Mesothelial cell of epicardium (in vitro differentiated cells): ENCODE measurements at places on chromosomes 1 and 21. TPM values are rescaled to one million over a fixed set of nuclear protein-coding genes. Genes with fewer than 3 reads are reported as not detected.

The TFF2 gene
- not detected in 3 replicates for total RNA-seq

The FALEC gene
- 1.2 to 1.9 TPM (median 1.7 TPM) in 3 replicates for total RNA-seq

The CR1L gene
- total RNA-seq, result not detected in 3 replicates

The LY9 gene
- total RNA-seq, result not detected in 3 replicates

The SELENBP1 gene
- 51.1 to 58.5 TPM (median 53.3 TPM) in 3 replicates for total RNA-seq

The FABP3 gene
- total RNA-seq, result 4.5 to 6.7 TPM (median 4.6 TPM) in 3 replicates

The FAM163A gene
- total RNA-seq, result 10.1 to 10.2 TPM (median 10.1 TPM) in 3 replicates

The SPRR5 gene
- not detected in 3 replicates for total RNA-seq

The C2CD4D gene
- total RNA-seq, result 0.38 to 0.65 TPM (median 0.53 TPM) in 3 replicates

The UBASH3A gene
- total RNA-seq, result not detected in 3 replicates

The KRTAP20-1 gene
- total RNA-seq, result not detected in 3 replicates

The SLAMF7 gene
- not detected in 3 replicates for total RNA-seq

The TLR5 gene
- total RNA-seq, result 2.5 to 3.8 TPM (median 3.1 TPM) in 3 replicates

The CYP2J2 gene
- total RNA-seq, result 2.8 to 3.1 TPM (median 2.9 TPM) in 3 replicates

The PTGFR gene
- total RNA-seq, result 0.27 to 0.43 TPM (median 0.38 TPM) in 3 replicates

The HAO2 gene
- total RNA-seq, result 0.16 to 0.27 TPM in 2 of 3 replicates, not detected in the other

GRCh38 chr1:33680281-33680840 is 183.5 kb upstream of the HMGB4 start:
- H3K36me3 ChIP-seq, result no peaks in the 10 kb centered on the region
- H3K27me3 ChIP-seq, result peaks cover 28% of the 10 kb centered on the region
- no peaks in the 10 kb centered on the region for H3K4me1 ChIP-seq
- DNase-seq, result no peak
- H3K27ac ChIP-seq, result no peak overlapping the region
- no peak overlapping the region for H3K4me3 ChIP-seq

- H3K4me1 ChIP-seq, result no peaks in the 10 kb centered on the region
- peaks cover 1% of the 10 kb centered on the region for H3K27me3 ChIP-seq
- no peaks in the 10 kb centered on the region for H3K36me3 ChIP-seq
- H3K4me3 ChIP-seq, result no peak overlapping the region
- no peak overlapping the region for H3K27ac ChIP-seq
- DNase-seq, result peak; percentile 51
These were observed 3.2 kb downstream of the MYBPH start for GRCh38 chr1:203172184-203173010.

- H3K4me1 ChIP-seq, result peaks cover 15% of the 10 kb centered on the region
- no peak overlapping the region for H3K27ac ChIP-seq
These were observed 22.9 kb upstream of the VPS13D start for GRCh38 chr1:12206792-12207424.

DNA sequence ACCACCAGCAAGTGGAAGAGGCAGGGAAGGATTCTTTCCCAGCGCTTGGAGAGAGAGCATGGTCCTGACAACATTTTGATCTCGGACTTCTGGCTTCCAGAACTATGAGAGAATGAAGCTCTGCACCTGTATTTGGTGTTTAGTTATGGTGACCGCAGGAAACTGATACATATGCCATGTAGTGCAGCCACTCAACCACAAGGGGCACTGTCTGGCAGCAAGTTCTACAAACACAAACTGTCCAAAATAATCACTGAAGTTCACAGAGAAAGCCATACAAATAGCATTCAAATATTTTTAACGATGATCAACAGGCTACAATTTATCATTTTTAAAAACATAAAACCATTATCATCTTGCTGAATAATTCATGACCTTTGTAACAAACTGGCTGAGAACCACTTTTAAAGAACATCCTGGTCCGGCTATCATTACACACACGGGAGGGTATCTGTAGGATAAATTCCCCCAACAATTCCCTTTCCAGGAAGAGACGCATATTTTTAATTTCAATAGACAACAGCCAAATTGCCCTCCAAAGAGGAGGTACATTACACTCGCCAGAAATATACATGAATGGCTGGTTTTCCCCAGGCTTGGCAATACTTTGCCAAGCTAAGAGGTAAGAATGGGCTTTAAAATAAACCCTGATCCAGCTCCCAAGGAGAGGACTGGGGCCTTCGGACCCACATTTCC is 9.2 kb upstream of the CBR3 start:
- H3K27ac ChIP-seq, result peak overlapping the region; percentile 21
- H3K36me3 ChIP-seq, result no peaks in the 10 kb centered on the region
- no peak overlapping the region for H3K4me3 ChIP-seq
- peaks cover 6% of the 10 kb centered on the region for H3K27me3 ChIP-seq

DNA sequence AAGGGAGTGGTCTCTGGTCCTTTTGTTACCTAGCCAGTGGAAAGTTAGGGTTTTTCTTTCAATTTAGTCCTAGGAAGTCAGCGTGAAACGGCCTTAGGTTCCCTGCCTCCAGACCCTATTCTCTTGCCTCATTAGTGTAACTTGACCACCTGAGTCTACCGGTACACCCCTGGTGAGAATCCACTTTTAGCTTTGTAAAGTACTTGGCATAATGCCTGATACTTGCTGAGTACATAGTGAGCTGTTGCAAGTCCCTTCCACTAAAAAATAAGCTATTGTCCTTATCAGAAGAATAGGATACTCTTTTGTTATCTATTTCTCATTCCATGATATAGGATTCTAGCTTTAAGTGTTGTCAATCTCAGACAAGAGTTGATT is 228.8 kb downstream of the ST6GALNAC3 start:
- no peak overlapping the region for H3K4me3 ChIP-seq
- DNase-seq, result no peak
- H3K36me3 ChIP-seq, result no peaks in the 10 kb centered on the region
- no peak overlapping the region for H3K27ac ChIP-seq

DNA sequence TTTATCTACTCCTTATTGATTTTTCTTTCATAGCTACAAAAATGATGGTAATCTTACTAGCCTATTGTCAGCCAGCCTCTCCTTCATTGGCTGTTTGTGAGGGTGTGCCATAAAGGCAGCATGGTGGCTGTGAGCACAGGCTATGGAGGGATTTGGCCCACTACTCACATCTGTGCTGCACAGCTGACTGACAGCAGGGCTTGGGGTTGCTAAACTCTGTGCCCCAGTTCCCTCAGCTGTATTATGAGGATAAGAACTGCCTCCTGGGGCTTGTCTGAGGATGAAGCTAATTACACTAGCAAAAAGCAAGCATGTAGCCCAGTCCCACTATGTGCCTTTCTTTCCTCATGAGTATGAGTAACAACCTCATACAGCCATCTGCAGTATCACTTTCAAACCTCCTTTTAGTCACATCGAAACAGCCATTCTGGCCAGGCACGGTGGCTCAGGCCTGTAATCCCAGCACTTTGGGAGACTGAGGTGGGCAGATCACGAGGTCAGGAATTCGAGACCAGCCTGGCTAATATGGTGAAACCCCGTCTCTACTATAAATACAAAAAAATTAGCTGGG is 66.2 kb downstream of the COQ8A start:
- H3K27ac ChIP-seq, result no peak overlapping the region
- no peaks in the 10 kb centered on the region for H3K4me1 ChIP-seq
- H3K4me3 ChIP-seq, result no peak overlapping the region

GRCh38 chr21:36337099-36337509 is 17.1 kb downstream of the MORC3 start:
- DNase-seq, result no peak
- no peak overlapping the region for H3K4me3 ChIP-seq
- H3K4me1 ChIP-seq, result peaks cover 4% of the 10 kb centered on the region
- peak overlapping the region; percentile 53 for H3K27ac ChIP-seq

GRCh38 chr1:151888972-151889570 is 20.2 kb downstream of the THEM4 start:
- H3K36me3 ChIP-seq, result peaks cover 34% of the 10 kb centered on the region
- no peak for DNase-seq
- H3K27me3 ChIP-seq, result no peaks in the 10 kb centered on the region
- H3K27ac ChIP-seq, result no peak overlapping the region

DNA sequence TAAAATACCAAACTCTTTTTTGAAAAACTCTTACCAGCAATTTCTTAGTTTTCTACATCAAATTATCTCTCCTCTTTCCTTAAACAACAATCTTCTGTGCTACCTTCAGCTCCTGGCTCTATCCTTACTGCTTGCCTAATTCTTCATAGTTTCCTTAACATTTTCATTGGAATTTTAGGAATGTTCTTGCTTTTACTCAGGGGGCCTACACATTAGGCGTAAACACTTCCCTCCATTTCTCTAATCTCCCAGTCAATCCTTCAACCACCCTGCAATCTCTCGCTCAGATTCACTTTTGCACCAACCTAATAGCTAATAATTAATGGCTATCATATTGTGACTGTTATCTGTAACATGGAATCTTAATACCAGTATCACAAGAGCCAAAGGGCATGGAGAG is 50.1 kb downstream of the ADAMTS5 start:
- no peak overlapping the region for H3K4me3 ChIP-seq
- H3K4me1 ChIP-seq, result peaks cover 12% of the 10 kb centered on the region
- H3K27me3 ChIP-seq, result no peaks in the 10 kb centered on the region
- DNase-seq, result no peak
- H3K36me3 ChIP-seq, result peaks cover 10% of the 10 kb centered on the region

- no peak overlapping the region for H3K27ac ChIP-seq
- H3K4me1 ChIP-seq, result peaks cover 21% of the 10 kb centered on the region
- H3K27me3 ChIP-seq, result peaks cover 46% of the 10 kb centered on the region
- no peak overlapping the region for H3K4me3 ChIP-seq
- no peak for DNase-seq
These were observed 48.1 kb downstream of the DMRTB1 start for GRCh38 chr1:53507116-53507820.

- no peaks in the 10 kb centered on the region for H3K27me3 ChIP-seq
- no peak overlapping the region for H3K4me3 ChIP-seq
- H3K4me1 ChIP-seq, result peaks cover 15% of the 10 kb centered on the region
- DNase-seq, result no peak
- H3K36me3 ChIP-seq, result peaks cover 2% of the 10 kb centered on the region
These were observed 621.4 kb downstream of the KIF26B start for GRCh38 chr1:245776139-245776538.

DNA sequence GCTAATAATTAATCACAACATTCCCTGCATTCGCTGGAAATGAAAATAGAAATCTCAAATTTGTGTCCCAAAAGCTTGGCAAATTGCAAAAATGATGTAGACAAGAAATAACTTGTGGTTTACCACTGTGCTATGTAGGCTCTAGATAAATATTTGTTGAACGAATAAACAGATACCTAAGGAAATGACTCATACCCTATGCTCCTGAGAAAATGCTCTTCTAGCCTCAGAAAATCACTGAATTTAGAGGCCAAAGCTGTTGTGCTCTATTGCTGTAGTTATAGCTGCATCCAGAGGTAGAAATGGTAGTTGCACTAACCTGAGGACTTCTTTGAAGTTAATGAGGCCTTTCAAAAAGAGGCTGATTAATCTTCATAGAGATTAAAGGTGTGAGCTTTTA is 142.0 kb upstream of the ZNHIT6 start:
- no peak overlapping the region for H3K4me3 ChIP-seq
- H3K4me1 ChIP-seq, result no peaks in the 10 kb centered on the region
- no peaks in the 10 kb centered on the region for H3K36me3 ChIP-seq

DNA sequence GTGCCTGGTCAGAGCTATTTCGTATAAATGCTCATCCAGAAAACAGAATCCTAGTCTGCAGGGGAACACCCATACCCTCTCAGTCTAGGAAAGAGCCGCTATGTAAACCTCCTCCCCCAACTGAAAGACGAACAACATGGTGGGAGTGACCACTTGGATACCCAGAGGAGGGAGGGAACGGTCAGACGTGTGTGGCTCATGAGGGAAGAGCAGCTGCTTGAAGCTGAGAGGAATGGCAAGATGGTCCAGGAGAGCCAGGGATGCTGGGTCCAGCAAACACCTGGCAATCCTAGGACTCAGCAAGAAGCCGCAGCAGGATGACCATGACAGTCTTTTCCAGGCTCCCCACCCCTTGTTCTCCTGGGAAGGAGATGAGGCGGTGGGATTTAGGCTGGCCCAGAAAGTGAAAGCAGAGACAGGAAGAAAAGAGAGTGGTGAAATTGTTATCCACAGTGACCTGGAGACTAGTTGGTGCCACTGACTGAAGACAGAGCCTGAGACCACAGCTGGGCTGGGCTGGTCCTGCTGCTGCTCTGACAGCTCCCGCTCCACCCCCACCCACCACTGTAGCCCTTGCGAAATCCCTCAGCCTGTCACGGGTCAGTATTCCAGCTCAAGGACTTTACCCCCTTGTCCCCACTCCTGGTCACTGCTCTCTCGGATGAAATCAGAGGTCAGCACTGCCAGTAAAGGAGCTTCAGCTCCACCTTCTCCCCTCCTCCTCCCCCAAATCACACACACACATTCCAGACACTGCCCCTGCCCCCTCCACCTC is 3.6 kb downstream of the CERS2 start:
- H3K4me1 ChIP-seq, result peaks cover 35% of the 10 kb centered on the region
- no peaks in the 10 kb centered on the region for H3K27me3 ChIP-seq
- no peak for DNase-seq
- peak overlapping the region; percentile 80 for H3K4me3 ChIP-seq

DNA sequence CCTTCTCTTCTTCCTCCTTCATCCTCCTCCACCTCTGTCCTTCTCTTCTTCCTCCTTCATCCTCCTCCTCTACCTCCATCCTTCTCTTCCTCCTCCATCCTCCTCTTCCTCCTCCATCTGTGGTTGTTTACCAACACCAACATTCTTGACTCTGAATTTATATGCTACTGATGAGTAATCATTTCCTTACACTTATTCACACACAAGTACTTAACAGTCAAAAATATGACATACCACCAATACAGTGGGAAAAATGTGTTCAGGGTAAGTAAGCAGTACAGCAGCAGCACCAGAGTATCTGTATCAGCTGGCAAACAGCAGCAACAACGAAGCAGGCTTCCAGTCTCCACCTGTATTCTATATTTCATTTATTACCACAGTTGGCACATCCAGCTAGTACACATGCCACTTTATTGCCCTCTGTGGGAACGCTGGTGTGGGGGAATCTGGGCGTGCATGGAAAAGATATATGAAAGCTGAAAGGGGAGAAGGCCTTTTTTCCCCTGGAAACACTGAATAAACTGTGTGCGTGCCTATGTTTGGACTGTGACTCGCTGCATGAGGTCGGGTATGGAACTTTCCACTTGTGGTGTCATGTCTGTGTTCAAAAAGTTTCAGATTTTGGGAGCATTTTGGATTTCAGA is 16.0 kb downstream of the ADSS2 start:
- peaks cover 16% of the 10 kb centered on the region for H3K4me1 ChIP-seq
- H3K4me3 ChIP-seq, result no peak overlapping the region
- H3K27ac ChIP-seq, result no peak overlapping the region
- peaks cover 17% of the 10 kb centered on the region for H3K36me3 ChIP-seq
- H3K27me3 ChIP-seq, result no peaks in the 10 kb centered on the region

GRCh38 chr1:25922971-25923552 is 16.8 kb upstream of the STMN1 start:
- peaks cover 2% of the 10 kb centered on the region for H3K27me3 ChIP-seq
- peak overlapping the region; percentile 72 for H3K4me3 ChIP-seq
- peaks cover 29% of the 10 kb centered on the region for H3K4me1 ChIP-seq
- no peaks in the 10 kb centered on the region for H3K36me3 ChIP-seq

DNA sequence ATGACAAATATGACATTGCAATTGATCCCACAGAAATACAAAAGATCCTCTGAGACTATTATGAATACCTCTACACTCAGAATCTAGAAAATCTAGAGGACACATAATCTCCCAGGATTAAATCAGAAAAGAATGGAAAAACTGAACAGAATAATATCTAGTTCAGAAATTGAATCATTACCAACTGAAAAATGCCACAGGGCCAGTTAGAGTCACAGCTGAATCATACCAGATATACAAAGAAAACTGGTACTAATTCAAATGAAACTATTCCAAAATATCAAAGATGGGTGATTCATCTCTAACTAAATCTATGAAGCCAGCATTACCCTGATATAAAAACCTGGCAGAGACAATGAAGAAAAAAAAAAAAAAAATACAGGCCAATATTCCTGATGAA is 149.3 kb downstream of the BRINP3 start:
- no peak overlapping the region for H3K4me3 ChIP-seq
- no peaks in the 10 kb centered on the region for H3K36me3 ChIP-seq
- H3K27me3 ChIP-seq, result peaks cover 6% of the 10 kb centered on the region
- no peak overlapping the region for H3K27ac ChIP-seq
- no peaks in the 10 kb centered on the region for H3K4me1 ChIP-seq
- DNase-seq, result no peak

GRCh38 chr21:45244799-45245340 is 42.8 kb downstream of the POFUT2 start:
- H3K27me3 ChIP-seq, result peaks cover 9% of the 10 kb centered on the region
- H3K36me3 ChIP-seq, result peaks cover 9% of the 10 kb centered on the region
- H3K27ac ChIP-seq, result no peak overlapping the region
- DNase-seq, result no peak
